ENCODE measurements at places on chromosomes 1 and 21. TPM values are rescaled to one million over a fixed set of nuclear protein-coding genes. Genes with fewer than 3 reads are reported as not detected.

AJAP1 gene
- total RNA-seq = 0.66 TPM

FLG2 gene
- total RNA-seq = not detected

WNT3A gene
- total RNA-seq = not detected

RBP7 gene
- 30.2 TPM for total RNA-seq

CELA2B gene
- total RNA-seq = not detected

ATP6V1G3 gene
- total RNA-seq = not detected

LCE3D gene
- not detected for total RNA-seq

ENO1 gene
- total RNA-seq = 895 TPM

RIPPLY3 gene
- not detected for total RNA-seq

AIDA gene
- 94.3 TPM for total RNA-seq

DMBX1 gene
- not detected for total RNA-seq

COL16A1 gene
- 47.3 TPM for total RNA-seq

FAM110D gene
- total RNA-seq = 17.9 TPM

CLDN14 gene
- total RNA-seq = not detected

LMX1A gene
- not detected for total RNA-seq

MAP7D1 gene
- 207 TPM for total RNA-seq

LCE6A gene
- not detected for total RNA-seq

NHLH1 gene
- not detected for total RNA-seq

AMY1B gene
- total RNA-seq = 0.17 TPM

FAM151A gene
- not detected for total RNA-seq

NBPF20 gene
- total RNA-seq = 7.1 TPM

NGF gene
- 3.1 TPM for total RNA-seq

GBP5 gene
- 0.75 TPM for total RNA-seq

PMF1 gene
- 48.9 TPM for total RNA-seq

SH3GLB1 gene
- total RNA-seq = 56.2 TPM

TRIM45 gene
- total RNA-seq = 4.0 TPM

TSACC gene
- not detected for total RNA-seq

KCNQ4 gene
- total RNA-seq = 20.0 TPM

KCNJ15 gene
- 1.2 TPM for total RNA-seq

FCRL1 gene
- not detected for total RNA-seq

TNFRSF14 gene
- 49.2 TPM for total RNA-seq

FAAH gene
- total RNA-seq = 3.7 TPM

FHAD1 gene
- not detected for total RNA-seq

SH2D2A gene
- 0.84 TPM for total RNA-seq
